Dermis blood vessel endothelial cell (primary cell): ENCODE measurements at places on chromosomes 4 and X. TPM values are rescaled to one million over a fixed set of nuclear protein-coding genes. Genes with fewer than 3 reads are reported as not detected.

Gene NKX1-1
- not detected in 2 replicates for total RNA-seq

Gene ZCCHC12
- total RNA-seq: under 0.01 and 0.05 TPM in 2 replicates

Gene YY2
- 0.85 and 3.1 TPM in 2 replicates for total RNA-seq

Gene IL2RG
- total RNA-seq: 0.51 TPM in 1 of 2 replicates, not detected in the other

Gene KCTD8
- total RNA-seq: 0.65 and 1.0 TPM in 2 replicates

Gene RAB9B
- total RNA-seq: 0.56 and 0.68 TPM in 2 replicates

Gene RTL9
- total RNA-seq: not detected in 2 replicates

Gene GPR78
- total RNA-seq: not detected in 2 replicates

- no peak for DNase-seq
Observed at GRCh38 chr4:181525634-181526033, 717.6 kb upstream of the TENM3 start.

DNA sequence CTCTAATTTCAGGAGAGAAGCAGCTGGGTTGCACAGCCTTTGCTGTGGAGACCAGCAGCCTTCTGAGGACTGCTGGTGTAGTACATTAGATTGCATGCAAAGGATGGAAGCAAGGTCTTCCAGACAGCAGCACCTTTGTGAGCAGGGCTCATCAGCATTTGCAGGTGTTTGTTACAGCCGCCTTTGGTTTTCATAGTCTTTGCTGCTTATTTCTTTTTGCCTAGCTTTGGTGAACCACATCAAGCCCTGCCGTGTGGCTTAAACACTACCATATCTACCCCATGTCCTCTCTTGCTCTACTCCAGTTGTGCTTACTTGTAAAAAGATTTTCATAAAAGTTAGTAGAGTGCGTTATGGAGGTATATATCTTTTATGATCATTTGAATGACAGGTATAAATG, 57.5 kb downstream of the MTM1 start:
- DNase-seq: no peak

- DNase-seq: no peak
Observed at GRCh38 chr4:154478547-154478946, 13.1 kb downstream of the DCHS2 start.

GRCh38 chr4:5165420-5166369, 114.4 kb downstream of the STK32B start:
- DNase-seq: peak; percentile 78
